OCI-M1 (cell line): ENCODE measurements at places on chromosomes 1 and 21.
A peak's percentile ranks its signal among the peaks of the same experiment; 100 is the strongest.

- peak; percentile 86 for DNase-seq
Measured at GRCh38 chr21:18369115-18369514, 34.5 kb downstream of the TMPRSS15 start.

- no peak for DNase-seq
Measured at GRCh38 chr1:191134796-191135195, 657.1 kb upstream of the BRINP3 start.

- DNase-seq: no peak
Measured at GRCh38 chr1:25695771-25696311, 79.2 kb downstream of the MAN1C1 start.

- no peak for DNase-seq
Measured at GRCh38 chr1:173504268-173504667, 27.1 kb downstream of the PRDX6 start.

GRCh38 chr1:111988377-111988742 lies 1.1 kb downstream of the KCND3 start:
- DNase-seq: no peak

DNA sequence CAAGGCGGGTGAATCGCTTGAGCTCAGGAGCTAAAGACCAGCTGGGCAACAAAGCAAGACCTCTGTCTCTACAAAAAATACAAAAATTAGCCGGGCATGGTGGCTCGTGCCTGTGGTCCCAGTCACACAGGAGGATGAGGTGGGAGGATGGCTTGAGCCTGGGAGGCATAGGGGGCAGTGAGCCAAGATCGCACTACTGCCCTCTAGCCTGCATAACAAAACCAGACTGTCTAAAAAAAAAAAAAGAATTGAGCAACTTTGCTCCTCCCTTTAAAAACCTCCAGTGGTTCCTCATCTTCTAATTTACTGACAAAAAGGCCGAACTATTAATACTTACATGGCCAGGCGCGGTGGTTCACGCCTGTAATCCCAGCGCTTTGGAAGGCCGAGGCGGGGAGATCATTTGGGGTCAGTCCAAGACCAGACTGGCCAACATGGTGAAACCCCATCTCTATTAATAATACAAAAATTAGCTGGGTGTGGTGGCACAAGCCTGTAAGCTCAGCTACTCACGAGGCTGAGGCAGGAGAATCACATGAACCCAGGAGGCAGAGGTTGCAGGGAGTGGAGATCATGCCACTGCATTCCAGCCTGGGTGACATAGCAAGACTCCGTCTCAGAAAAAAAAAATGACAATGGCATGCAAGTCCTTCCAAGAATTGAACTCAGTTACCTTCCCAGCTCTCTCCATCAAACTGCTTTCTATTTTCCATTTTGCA lies 4.4 kb downstream of the ACBD3 start:
- peak; percentile 93 for DNase-seq

DNA sequence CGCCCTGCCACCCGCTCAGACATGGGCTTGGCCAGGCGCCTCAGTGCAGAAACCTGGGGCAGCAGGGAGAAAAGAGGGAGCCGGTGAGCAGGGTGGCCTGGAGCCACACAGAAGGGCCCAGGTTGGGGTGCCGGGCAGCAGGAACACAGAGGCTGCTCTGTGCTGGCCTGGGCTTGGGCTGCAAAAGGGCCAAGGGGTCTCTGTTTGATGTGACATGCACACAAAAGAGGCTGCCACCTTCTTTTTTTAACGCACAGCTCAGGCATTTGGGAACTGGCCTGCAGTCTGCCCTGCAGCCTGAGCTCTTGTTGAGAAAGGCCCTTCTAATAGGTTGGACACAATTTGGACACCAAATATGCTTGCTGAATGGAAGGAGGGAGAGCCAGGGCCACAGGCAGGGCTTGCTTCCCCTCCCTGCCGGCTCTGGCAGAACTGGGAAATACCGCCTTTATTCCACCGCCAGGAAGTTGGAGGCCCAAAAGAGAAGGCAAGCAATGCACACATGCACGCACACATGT lies 32.4 kb downstream of the KIF21B start:
- DNase-seq: no peak

DNA sequence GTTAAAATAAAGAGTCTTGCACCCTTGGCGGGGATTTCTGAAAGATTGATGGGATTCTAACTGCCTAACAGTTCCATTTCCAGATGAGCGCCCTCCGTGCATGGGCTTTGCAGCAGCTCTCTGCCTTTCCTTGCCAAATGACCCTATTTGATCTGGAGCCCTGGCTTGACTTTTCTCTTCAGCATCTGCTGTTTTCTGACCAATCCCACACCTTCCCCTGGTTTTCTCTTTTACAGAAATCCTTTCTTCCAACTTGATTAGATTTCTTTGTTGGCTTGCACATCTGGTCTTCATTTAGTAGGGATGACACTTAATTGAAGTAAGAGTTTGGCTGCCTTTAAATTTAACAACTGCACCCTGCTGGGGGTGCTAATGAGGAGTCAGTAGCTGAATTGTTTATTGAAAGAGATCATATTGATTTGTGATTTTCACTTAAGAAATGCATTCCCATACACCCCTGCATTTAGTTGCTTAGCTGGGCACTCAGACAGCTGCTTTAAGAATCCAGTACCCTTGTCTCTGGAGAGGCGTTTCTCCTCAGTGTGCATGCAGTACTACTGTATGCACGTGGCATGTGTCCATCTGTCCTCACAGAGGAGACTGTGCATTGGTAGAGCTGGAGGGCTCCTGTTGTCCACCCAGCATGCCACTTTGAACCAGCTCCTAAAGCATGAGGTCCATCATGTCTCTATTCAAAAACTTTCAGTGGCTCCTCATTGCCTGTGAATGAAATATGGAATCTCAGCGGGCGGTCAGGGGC lies 99.7 kb downstream of the NOS1AP start:
- DNase-seq: no peak

DNA sequence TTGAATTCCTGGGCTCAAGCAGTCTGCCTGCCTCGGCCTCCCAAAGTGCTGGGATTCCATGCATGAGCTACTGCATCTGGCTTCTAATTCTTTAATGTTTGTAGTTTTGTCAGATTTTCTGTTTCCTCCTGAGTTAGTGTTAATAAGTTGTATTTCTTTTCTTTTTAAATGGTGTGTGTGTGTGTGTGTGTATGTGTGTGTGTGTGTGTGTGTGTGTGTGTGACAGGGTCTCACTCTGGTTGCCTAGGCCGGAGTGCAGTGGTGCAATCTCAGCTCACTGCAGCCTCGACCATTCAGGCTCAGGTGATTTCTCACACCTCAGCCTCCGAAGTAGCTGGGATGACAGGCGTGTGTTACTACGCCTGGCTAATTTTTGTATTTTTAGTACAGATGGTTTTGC lies 50.2 kb downstream of the ADARB1 start:
- no peak for DNase-seq

- no peak for DNase-seq
Measured at GRCh38 chr1:204255966-204256365, 42.2 kb upstream of the GOLT1A start.

DNA sequence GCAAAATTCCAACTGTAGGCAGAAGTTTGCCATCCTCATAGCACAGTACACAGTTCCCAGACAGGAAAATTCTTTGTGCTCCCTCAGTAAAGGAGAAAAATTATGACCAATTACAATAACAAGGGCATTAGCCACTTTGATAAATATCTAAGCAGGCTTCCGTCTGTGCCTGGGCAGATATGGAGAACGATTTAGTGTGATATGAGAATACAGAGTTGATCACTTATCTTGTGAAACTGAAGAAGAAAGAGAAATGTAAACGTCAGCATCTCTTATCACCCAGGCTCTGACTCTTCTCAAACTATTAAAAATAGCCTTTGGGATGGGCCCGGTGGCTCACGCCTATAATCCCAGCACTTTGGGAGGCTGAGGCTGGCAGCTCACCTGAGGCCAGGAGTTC lies 54.5 kb upstream of the TIAM1 start:
- DNase-seq: no peak

DNA sequence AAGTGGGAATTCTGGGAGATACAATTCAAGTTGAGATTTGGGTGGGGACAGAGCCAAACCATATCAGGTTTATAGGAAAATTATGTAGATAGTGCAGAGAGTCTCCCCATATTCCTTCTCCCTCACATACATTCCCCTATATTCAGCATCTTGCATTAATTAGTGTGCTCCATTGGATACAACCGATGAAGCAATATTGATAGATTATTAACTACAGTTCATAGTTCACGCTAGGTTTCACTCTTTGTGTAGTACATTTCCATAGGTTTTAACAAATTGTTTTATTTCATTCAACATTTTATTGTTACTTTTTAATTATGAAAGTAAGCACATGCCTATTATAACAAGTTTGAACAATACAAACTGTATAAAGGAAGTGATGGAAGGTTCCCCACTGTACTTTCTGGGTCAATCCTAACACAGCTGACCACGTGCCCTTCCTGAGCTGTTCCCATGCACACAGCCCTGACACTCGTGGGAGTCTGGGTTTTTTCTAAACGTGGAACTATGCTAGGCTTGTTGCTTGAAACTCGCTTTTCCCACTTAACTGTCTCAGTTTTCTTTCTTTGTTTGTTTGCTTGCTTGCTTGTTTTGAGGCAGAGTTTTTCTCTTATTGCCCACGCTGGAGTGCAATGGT lies 116.8 kb upstream of the TMPRSS2 start:
- no peak for DNase-seq

GRCh38 chr1:78069784-78070183 lies 24.0 kb downstream of the GIPC2 start:
- no peak for DNase-seq

- DNase-seq: no peak
Measured at GRCh38 chr21:15009837-15010363, 54.9 kb downstream of the NRIP1 start.

DNA sequence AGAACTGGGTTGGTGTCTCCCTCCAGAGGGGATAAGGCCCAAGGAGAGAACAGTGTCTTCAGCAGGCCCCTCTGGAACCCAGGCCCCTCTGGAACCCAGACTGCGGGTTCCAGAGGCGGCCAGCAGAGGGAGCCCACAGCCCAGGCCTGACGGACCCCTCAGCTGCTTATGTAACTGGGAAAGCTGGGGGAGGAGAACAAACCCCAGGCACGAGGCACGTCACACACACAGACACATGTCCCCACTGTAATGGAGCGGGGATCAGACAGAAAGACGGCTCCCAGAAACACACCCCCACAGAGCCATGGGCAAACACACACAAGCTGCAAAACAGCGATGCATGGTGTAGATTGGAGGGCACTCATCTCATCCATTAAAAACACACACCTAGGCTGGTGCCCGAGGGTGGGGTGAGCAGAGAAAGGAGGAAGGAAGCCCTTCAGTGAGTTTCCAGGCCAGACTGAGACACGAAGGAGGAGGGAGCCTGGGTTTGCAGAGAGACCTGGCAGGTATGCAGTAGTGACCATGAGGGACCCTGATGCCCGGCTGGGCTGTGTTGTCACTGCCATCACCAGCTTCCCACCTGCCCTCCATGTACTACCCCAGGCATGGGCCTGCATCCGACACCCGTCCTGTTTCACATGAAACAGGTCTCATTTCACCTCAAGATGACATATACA lies 2.8 kb upstream of the IGSF8 start:
- peak; percentile 90 for DNase-seq

DNA sequence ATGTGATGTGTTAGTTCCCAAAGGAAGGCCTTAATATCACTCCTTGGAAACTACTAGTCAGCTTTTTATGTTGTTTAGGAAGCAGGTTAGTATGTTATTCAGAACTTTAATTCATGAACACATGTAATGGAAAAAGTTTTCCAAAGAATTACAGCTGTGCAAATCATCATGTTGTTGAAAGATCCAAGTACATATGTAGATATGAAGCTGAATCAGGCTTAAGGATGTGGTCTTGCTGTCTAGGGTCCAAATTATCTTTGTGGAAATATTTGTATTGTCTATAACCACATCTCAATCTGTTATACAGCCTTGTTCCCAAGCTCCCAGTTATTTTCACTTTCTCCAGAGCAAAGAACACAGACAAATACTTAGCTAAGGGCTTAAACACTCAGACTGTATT lies 231.6 kb downstream of the TPR start:
- DNase-seq: peak; percentile 20

GRCh38 chr1:19458815-19459417 lies 26.4 kb downstream of the CAPZB start:
- DNase-seq: no peak

GRCh38 chr1:78281580-78281979 lies 209.2 kb upstream of the PTGFR start:
- no peak for DNase-seq

GRCh38 chr1:154614901-154615300 lies 6.9 kb upstream of the ADAR start:
- peak; percentile 67 for DNase-seq

DNA sequence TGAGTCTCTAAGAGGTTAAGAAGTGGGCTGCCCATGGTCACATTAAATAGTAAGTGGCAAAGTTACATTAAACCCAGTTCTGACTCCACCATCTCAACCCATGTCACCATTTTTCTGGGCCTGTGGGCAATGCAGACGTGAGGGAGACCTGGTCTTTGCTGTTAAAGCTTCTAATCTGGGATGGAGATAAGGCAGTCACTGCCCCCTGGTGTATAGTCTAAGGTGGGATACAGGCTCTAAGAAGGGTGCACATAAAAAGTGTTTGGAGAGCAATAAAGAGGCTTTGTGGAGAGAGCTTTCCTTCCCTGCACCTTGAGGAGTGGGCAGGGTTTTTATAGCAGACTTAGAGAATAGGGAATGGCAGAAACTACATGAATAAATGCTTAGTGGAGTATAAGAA lies 141.3 kb downstream of the ROR1 start:
- no peak for DNase-seq

DNA sequence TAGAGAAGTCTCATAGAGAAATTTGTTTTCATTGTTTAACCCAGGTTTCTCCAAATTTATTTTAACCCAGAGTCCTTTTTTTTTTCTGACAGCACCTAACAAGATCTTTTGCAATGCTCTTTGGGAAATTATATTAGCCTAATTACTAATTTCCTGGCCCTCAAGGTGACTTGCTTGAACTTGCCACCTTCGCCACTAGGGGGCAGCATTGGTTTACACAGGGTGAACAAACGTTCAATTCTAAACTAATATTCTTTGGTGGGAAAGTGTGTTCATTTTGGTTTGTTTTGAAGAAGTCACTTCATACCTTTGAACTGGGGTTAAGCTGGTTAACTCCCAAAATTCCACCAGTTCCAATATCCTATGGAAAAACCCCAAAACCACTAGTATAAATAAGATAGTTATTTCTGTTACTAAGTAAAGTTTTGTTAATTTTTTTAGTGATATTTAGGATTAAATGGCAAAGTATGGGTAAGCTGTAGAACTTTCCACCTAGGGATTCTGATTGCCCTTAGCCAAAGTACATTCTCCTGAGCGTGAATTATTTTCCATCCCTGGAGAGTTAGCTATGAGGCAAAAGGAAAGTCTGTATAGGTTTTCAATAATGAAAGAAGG lies 13.0 kb downstream of the CCDC190 start:
- DNase-seq: peak; percentile 88

- no peak for DNase-seq
Measured at GRCh38 chr1:160488347-160489058, 34.6 kb downstream of the SLAMF6 start.

- DNase-seq: no peak
Measured at GRCh38 chr1:102252731-102253505, 256.2 kb upstream of the OLFM3 start.

DNA sequence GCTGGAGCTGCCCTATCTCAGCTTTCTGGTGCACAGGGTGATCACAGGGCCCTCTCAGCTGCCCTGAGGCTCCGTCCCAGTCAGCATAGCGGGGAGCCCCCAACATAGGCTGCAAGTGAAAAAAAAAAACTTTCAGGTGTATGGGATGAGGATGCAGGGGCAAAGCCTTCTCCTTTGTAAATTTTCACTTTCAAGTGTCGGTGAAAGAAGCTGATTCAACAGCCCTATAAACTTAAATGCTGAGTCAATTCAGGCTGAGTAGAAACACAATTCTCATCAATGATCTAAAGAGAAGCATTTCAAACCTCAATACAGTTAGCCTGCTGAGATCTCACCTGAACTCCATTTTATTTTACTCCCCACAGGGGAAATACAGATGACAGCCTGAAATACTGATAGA lies 171.2 kb downstream of the SEC16B start:
- DNase-seq: no peak
